ENCODE measurements at places on chromosomes 11 and 22.

- no peak for DNase-seq
Observed at GRCh38 chr11:68714060-68714856, 29.9 kb downstream of the GAL start.

DNA sequence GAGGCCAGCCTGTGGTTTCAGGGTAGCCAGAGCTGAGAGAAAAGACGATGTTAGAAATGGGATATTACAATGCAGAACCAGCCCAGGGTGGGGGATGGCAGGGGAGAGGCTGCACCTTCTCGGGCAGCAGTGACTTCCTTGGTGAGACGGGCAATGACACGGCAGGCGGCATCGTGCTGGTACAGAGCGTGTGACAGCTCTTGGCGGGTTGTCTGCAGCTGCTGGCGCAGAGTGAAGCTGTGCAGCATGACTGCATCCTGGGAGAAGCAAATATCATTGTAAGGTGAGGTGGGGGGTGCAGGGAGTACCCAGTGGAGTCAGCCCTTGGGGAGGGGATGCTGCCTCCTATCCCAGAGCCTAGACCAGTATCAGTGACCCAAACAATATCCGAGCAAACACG is 3.8 kb downstream of the PRPF19 start:
- DNase-seq: no peak

- DNase-seq: no peak
Observed at GRCh38 chr22:22395245-22395644, 113.3 kb downstream of the ZNF280B start.

- no peak for DNase-seq
Observed at GRCh38 chr11:17802491-17802890, 67.9 kb downstream of the KCNC1 start.

DNA sequence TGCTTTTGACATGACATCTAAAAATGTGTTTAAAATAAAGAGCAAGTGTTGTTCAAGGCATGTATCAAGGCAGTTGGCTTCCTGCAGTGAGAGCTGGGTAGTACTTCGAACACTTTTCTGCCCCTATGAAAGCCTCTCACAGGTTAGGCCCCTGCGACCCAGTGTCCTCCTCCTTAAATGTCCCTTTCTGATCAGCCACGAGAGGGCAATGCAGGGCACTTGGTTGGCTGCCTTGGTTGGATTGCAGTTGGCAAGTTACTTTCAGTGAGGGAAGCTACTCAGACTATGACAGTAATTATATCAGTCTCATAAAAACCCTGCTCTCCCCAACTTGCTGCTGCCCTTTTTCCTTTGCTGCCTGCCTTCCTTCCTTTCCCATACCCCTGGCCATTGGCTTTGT is 743.8 kb downstream of the NTM start:
- DNase-seq: peak; percentile 11

- DNase-seq: no peak
Observed at GRCh38 chr22:45911601-45912271, 65.2 kb downstream of the WNT7B start.

DNA sequence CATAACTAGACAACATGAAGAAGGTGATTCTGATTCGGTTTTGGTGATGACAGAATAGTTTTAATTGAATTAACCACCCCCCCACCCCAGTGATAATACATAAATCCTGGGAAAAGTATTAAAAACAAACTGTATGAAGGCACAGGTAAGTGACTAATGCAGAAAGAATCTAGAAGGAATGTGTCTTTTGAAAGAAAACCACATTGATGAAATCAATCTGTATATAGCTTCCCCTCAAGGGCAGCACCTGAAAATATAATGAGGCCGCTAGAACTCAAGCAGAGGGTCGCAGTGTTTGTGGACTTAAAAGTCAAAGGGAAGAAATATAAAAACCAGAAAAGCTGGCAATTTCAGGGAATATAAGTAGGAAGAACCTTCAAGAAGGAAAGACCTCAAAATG is 580.5 kb upstream of the CHORDC1 start:
- DNase-seq: no peak

- no peak for DNase-seq
Observed at GRCh38 chr11:33867561-33867960, 24.3 kb downstream of the LMO2 start.

GRCh38 chr22:26318975-26319374 is 110.1 kb upstream of the ASPHD2 start:
- no peak for DNase-seq

DNA sequence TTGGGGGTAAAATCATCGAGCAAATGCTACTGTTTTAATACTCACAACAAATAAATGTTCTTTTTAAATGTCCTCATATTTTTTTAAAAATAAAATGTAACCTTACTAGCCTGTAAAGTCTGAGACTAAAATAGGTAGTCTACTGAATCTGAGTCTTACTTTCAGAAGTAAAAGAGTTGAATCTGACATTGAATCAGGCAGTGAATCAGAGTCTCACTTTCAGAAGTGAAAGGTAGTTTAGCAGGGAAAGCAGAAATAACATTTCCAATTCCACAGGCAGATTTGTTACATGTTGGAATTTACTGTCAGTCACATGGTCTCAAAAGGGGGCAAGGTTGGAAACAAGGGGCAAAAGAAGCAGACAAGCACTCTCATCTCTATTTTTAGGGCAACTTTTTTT is 143.0 kb downstream of the ELP4 start:
- DNase-seq: no peak

GRCh38 chr11:72081821-72082453 is 1.3 kb downstream of the LRRC51 start:
- no peak for DNase-seq

DNA sequence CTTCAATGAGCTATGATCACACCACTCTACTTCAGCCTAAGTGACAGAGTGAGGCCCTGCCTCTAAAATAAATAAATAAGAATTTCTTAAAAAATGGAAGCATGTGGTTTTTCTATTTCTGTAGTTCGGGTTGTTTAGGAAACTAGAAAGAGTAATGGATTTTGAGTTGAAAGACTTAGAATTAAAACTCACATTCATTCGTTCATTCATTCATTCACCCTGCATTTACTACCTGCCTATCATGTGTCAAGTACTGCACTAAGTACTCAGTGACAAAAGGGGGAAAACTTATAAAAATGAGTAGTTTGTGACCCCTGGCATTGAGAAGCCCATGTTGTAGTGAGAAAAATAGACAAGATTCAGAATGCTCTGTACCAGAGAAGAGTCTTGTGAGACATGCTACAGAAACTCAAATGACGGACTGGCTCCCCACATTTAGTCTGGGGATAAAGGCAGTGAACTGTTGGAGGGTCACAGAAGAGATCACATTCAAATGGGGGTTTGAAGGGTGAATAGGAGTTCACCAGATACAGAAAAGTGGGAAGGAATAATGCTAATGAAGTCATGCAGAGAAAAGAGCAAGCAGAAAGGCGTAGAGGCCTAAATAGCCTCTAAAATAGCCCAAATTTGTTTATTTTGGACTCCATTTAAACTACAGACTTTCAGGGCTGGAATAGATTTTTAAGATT is 7.0 kb downstream of the CSRP3 start:
- no peak for DNase-seq

- no peak for DNase-seq
Observed at GRCh38 chr11:43367382-43368178, 8.9 kb downstream of the TTC17 start.

DNA sequence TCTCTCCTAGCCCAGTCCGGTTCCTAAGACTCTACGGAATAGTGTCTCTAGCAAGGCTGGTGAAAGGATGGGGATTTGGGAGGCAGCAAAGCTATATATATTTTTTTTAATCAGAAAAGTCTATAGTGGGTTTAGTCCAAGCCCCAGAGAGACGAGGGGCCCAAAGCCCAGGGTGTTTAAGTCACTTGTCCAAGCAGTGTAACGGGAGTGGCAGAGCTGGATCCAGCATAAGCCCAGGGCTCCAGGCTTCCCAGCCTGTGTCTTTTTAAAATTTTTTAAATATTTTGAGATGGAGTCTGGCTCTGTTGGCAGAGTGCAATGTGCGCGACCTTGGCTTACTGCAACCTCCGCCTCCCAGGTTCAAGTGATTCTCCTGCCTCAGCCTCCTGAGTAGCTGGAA is 6.8 kb downstream of the GRIK4 start:
- DNase-seq: no peak

GRCh38 chr11:46855863-46856262 is 9.8 kb upstream of the CKAP5 start:
- DNase-seq: no peak

- DNase-seq: no peak
Observed at GRCh38 chr11:113971506-113972195, 3.3 kb upstream of the HTR3A start.

DNA sequence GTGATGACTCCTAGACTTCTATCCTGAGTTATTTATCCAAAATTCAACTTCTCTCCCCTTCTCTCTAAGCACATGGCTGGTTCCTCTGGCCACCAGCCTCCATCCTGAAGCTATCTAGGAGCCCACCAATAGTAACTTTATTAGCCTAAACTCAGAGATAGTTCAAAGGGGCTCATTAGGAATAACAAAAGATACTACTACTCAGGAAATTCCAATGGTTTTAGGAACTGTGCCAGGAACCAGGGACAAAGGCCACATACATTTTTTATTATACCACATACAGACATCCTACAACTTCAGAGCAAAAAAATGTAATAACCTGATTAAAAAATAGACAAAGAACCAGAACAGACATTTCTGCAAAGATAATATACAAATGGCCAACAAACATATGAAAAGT is 27.9 kb downstream of the SLC25A17 start:
- no peak for DNase-seq

GRCh38 chr11:69950120-69950519 is 128.0 kb upstream of the ANO1 start:
- no peak for DNase-seq

GRCh38 chr11:2769409-2770095 is 69.8 kb upstream of the KCNQ1OT1 start:
- no peak for DNase-seq

DNA sequence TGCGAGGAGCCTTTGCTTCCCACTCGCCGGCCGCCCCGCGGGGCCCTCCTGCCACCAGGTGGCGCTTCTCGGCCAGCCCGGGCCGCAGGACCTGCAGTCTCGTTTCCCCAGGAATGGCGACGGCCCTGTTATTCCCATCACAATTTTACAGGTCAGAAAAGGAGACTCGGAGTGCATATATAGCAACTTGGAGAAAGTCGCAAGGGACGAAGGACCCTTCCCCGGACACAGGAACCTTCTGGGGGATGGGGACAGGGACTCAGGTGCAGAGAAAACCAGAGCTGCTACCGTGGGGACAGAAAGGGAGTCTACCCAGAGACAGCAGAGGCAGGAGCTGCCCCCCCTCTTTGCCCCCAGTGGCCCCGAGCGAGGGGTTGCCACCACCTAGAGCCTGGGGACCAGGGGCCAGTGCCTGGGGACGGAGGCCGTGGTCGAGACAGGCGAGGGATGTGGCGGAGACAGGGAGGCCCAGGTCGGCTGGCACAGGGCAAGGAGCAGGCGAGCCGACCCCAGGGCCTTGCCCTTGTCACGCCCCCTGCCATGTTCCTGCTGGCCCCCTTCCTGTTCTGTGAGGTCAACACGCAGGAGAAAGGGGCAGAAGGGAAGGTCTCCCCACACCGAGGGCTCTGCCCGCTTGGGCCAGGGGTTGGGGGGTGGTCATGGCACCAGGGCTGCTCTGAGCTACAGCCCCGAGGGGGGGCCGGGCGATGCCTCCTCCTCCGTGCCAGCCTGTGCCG is 3.5 kb upstream of the KRTAP5-6 start:
- DNase-seq: peak; percentile 71

DNA sequence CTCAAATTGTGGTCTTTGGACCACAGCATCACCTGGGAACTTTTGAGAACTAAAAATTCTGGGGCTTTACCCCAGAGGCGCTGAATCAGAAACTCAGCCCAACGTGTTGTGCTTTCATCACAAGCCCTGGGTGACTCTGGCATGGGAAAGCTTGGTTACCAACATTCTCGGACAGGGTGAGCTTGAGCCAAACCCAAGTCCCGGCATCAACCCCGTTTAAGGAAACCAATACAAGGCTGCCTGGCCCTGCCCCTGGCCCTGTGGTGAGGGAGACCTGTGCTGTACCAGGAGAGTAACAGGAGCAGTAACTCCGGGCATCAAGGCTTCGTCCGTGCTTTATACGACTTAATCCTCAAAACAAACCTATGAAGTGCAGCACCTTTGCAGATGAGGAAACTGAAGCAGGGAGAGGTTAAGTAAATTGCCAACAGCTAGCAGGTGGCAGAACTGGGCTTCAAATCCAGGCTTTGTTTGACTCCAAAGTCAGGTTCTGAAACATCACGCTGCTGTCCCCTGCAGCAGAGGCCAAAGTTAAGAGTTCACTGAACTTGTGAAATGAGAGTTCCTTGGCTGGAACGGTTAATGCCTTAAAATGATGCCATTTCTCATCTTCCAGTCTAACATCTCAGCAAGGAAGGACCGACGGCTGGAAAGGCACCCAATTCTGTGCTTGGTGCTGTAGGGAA is 64.1 kb upstream of the BID start:
- no peak for DNase-seq

DNA sequence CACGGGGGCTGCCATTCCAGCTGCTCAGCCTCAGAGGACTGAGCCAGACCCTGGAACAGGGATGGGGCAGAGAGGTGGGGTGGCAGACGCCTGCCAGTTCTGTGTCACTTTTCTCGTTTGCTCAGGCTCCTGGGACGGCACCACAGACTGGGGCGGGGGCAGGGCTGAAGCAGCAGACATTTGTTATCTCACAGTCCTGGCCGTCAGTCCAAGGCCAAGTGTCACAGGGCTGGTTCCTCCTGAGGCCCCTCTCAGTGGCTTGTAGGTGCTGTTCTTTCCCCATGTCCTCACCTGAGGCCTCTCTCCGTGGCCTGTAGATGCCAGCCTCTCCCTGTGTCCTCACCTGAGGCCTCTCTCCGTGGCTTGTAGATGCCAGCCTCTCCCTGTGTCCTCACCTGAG is 24.7 kb downstream of the TPCN2 start:
- no peak for DNase-seq

- DNase-seq: no peak
Observed at GRCh38 chr22:44133161-44133560, 47.6 kb upstream of the PARVG start.

DNA sequence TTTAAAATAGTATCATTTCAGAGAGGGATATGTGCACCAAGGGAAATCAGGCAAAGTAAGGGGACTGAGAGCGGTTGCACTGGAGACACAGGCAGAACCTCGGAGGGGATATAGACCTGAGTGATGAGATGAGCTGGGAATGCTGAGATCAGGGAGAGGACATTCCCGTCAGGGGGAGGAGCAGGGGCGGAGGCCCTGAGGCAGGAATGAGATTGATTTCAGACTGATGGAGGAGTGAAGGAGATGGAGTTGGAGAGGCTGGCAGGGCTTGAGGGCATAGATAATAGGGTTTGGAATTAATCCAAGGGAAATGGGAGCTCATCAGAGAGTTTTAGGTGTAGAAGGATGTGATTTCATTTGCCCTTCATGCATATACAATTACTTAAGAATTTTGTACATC is 13.2 kb downstream of the CD6 start:
- no peak for DNase-seq

Data from nucleus accumbens (tissue), 56 donors.